ENCODE measurements at places on chromosomes 3 and 15.

DNA sequence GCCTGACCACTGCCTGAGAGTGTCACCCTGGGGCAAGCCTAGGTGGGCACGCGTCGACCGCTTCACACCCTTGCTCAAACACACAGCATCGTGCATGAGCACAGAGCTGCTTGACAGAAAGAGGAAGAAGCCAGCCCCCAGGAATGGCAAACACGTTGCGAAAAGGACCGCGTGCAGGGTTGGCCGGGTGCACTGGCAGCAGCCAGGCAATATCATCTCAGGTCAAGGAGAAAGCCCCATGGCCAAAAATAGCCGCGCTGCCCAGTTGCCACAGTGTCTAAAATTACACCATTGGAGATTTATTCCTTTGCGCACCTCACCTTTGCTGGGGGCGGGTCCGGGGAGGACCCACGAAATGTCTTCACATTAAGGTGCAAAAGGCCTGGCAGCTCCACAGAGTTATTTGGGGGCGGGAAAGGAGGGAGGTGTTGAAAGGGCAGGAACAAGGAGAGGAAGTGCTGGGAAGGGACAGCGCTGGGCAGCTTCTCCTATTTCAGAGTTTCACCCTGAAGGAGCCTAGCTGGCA is 44.7 kb upstream of the NR2F2 start:
- DNase-seq: peak; percentile 86

DNA sequence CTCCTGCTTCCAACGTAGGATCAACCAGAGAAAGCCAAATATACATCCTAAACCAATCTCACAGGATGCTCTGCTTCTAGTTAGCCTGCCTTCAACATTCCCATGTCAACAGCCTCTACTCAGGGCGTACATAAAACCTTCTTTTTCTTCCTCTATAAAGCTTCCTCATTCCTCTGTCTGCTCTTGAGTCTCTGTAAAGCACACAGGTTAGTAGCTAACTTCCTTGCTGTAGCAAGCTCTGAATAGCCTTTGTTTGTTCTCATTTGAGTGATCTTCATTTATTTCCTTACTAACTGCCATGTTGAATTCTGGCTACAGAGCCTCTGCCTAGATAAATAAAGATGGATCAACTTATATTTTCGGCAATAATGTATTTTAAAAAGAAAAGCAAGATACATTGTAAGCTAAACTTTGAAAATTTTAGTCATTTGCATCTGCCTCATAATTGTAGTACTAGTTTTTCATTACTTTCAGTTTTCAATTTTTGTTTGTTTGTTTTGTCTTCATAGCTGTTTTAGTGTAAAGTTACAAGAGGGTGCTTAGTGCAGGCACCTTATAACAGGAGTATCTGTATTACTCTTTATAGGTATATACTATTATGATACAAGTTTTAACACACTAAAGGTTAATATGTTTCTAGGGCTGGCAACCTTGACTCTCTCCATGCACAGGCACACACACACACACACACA is 498.2 kb downstream of the PYDC2 start:
- no peak for DNase-seq

- DNase-seq: no peak
Measured at GRCh38 chr3:139557041-139557440, 17.5 kb upstream of the RBP1 start.

- no peak for DNase-seq
Measured at GRCh38 chr15:85396554-85396953, 16.2 kb downstream of the AKAP13 start.

GRCh38 chr3:66744986-66745385 is 244.2 kb upstream of the LRIG1 start:
- no peak for DNase-seq

- DNase-seq: no peak
Measured at GRCh38 chr15:45187894-45188830, at the start of gene SHF. Gene SHF (minus strand): TSS chr15:45187966. CDS start chr15:45187951, 15 bp downstream.

GRCh38 chr3:138939561-138940241 is 7.2 kb downstream of the FOXL2 start:
- DNase-seq: no peak

DNA sequence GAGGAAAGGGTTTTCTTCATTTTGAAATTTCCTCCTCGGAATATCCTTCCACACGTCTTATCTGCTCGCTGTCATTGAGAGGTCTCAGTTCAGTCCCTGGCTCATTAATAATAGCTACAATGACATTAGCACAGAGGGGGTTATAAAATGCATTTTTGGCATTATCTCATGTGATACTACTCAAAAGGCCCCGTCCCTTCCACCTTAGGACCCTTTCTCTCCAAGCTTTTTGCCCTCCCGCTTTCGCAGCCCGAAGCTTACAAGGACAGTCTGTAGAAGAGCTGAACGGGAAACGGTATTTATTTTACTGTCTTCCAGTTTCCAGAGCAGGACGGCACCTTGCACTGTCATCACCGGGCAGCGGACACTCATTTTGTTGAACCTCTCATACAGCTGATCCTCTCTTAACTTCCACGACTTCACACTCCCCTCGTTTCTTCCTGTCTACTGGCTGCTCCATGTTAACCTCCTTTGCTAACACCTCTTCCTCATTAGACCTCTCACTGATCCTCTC is 5.6 kb upstream of the PLEKHO2 start:
- DNase-seq: no peak

GRCh38 chr3:18580268-18580667 is 155.1 kb upstream of the SATB1 start:
- DNase-seq: no peak
